ENCODE measurements at places on chromosomes 3 and 15.

- DNase-seq: peak; percentile 60
Observed at GRCh38 chr3:152243721-152244516, 24.8 kb upstream of the MBNL1 start.

DNA sequence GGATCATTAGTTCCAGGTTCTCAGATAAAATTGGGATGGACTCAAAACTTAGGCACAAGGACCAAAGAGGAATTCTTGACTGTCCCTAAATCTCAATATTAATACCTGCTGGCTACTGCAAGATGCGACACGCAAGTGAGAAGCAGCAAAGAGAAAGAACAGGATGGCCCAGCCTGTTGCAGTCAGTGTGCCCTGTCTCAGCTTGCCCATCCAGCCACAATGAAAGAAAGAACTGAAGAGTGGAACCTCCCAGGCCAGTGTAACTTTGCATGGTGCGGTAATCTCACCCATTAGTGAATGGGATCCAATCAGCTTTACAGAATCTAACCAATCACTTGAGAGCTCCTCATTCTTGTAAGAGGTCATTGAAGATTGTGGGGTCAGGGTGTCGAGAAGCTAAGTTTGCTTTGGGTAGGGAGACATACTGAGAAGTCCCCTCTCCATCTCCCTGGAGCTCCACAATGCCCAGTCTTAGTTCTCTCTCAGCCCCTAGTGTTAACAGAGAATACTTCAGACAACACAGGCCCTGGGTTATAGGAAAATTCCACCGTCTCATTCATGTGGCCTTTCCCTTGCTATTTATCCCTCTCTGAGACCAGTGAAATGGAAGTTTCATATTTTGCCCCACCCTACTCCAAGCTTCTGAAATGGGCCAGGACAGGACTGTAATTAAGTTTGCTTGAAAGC is 3.2 kb upstream of the SLC9A9 start:
- DNase-seq: no peak

GRCh38 chr3:48927928-48928327 is 9.3 kb downstream of the ARIH2 start:
- no peak for DNase-seq

DNA sequence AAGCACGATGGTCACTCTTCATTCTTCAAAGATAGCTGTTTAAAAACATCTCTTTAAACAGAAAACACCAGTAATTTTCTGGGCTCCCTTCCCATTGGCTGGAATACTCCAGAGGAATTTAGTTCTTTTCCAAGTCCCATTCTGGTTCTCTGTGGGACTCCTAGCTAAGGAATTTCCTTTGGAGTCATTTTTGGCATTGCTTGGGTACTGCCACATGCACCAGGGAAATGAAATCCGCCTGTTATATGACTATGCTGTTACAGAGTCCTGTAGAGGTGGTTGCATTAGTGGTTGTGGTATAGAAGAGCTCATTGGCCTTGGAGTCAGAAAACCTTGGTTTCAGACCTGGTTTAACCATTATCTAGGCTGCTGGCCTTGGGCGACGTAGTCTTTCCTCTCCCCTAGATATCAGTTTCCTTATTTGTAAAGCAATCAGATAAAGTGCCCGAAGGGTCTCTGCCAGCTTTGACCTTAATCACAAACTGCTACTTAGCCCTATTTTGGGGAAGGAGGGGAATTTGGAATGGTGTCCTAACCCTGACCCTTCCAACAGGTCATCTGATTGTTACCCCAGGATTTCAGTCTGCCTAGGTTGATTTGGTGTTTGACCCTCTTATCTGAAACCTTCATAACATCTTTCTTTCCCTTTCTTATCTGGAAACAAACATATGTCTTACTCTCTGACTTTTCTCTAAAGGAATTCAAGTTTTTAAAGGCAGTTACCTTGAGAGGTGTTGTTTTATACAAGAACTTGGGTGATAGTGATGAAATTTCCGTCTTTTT is 13.4 kb downstream of the RTP1 start:
- DNase-seq: no peak

- DNase-seq: peak; percentile 13
Observed at GRCh38 chr3:29655015-29655747, 374.3 kb downstream of the RBMS3 start.

- no peak for DNase-seq
Observed at GRCh38 chr15:48985516-48985915, 21.8 kb upstream of the SHC4 start.

DNA sequence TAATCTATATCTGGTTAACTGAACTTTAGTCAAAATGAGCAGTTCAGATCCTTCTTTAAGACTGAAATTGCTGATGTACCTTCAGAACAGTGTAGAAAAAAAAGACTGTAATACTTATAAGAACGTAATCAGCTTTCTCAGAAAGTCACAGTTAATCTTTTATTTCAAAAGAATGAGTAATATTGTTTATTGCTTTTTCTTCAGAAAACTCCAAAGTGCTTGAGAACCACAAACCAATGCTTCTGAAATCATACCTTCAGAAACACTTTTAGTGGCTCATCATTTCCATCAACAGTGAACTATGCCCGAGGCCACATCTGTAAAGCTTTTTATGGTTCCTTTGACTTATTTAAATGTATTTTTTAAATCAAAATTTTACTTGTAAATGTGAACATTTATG is 33.3 kb upstream of the CLASP2 start:
- DNase-seq: no peak

DNA sequence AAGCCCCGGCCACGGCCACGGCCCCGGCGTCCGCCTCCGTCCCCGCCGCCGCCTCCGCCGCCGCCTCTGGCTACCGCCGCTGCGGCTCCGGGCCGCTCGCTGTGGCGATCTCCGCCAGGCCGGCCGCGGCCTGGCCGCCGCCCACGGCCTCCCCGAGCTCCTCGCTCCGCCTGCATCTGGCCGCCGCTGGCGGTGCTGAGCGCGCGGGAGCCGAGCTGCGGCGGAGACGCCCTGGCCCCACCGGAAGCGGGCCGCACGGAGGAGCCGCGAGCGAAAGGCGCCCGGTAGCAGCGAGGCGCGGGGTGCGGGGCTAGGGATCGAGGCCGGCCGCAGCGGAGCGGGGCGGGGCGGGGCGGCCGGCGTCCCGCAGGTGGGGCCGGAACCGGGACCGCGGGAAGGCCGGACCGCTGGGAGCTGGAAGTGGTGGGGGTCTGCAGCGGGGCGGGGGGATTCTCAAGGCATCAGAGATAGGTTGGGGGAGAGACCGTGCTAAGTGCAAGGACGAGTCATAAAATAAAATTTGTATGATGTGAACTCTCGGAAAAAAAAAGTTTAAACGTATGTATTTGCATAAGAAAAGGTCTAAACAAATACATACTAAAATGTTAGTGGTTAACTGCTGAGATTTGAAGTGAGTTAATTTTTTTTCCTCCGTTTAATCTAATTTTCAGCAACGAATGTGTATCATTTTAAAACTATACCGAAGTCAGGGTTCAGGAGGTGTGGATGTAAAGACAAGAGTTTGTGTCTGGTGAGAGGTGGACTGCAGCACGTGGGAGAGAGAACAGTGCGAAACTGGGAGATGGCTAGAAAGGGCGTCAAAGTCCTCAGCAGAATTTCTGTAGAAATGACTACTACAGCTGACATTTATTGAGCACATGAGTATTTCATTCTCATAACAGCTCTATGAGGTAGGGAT is at the start of gene AVEN:
AVEN (minus strand) TSS at position 334 of the 919 bp plus-strand sequence; CDS start at position 176, 158 bp downstream.
- peak; percentile 79 for DNase-seq

- DNase-seq: no peak
Observed at GRCh38 chr15:25787381-25787780, 75.7 kb downstream of the ATP10A start.

DNA sequence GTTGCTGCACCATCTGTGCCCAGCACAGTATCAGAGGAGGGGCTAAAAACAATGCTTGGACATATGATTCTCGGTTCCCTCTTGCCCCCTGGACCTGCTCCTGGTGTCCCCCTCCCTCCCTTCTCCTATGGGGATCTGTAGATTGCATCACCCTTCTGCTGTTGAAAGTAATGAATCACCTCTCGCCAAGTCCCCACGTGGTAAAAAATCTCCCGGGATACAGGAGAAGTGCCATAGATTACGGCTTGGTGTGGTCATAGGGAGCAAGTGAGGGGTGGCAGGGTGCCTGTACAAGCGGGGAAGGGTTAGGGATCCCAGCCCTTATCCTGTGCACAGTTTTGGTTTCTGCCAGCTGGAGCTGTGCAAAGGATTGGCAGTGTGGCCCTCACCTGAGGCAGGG is 37.7 kb downstream of the AMOTL2 start:
- no peak for DNase-seq

Data from NCI-H69 (cell line).